ENCODE measurements at places on chromosomes 2 and 18. TPM values are rescaled to one million over a fixed set of nuclear protein-coding genes. Genes with fewer than 3 reads are reported as not detected.

The MARCO gene
- 14.8 TPM for total RNA-seq

DNA sequence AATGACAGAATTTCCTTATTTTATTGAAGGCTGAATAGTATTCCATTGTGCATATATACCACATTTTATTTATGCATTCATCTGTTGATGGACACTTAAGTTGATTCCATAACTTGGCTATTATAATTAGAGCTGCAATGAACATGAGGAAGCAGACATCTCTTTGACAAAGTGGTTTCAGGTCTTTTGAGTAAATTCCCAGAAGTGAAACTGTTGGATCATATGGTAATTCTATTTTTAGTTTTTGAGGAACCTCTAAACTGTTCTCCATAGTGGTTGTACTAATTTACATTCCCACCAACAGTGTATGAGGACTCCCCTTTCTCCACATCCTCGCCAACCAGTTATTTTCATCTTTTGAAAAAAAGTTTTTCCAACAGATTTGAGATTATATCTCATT, 77.5 kb downstream of the TMEM200C start:
- no peaks in the 10 kb centered on the region for H3K27me3 ChIP-seq
- no peaks in the 10 kb centered on the region for H3K36me3 ChIP-seq
- no peak overlapping the region for H3K27ac ChIP-seq
- H3K4me1 ChIP-seq, result no peaks in the 10 kb centered on the region
- H3K4me3 ChIP-seq, result no peak overlapping the region
- no peak for DNase-seq

GRCh38 chr2:18790509-18791171, 201.3 kb upstream of the NT5C1B start:
- H3K36me3 ChIP-seq, result no peaks in the 10 kb centered on the region
- peaks cover 7% of the 10 kb centered on the region for H3K4me1 ChIP-seq
- no peaks in the 10 kb centered on the region for H3K27me3 ChIP-seq
- no peak overlapping the region for H3K27ac ChIP-seq
- DNase-seq, result no peak

DNA sequence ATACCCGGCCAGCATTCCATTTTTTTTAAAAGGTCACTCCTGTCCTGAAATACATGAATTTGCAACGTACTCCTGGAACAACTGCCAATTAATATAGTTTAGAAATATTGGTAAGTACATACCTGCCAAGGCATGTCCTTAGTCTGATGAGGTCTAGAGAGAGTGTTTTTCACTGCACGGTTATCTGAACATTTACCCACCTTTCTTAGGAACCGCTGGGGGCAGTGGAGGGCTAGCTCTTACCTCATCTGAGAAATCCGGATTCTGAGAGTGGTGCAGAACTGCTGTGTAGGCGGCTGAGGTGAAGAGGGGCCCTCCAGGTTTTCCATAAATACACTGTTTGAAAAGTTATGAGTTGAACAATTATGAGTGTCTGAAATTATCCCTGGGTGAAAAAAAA, 133.1 kb upstream of the CCDC195 start:
- H3K27ac ChIP-seq, result no peak overlapping the region
- no peak overlapping the region for H3K4me3 ChIP-seq
- H3K4me1 ChIP-seq, result no peaks in the 10 kb centered on the region
- no peak for DNase-seq

The FMNL2 gene
- total RNA-seq, result 5.3 TPM

The PROM2 gene
- total RNA-seq, result 0.37 TPM

GRCh38 chr2:70871398-70872211, 36.0 kb upstream of the CD207 start:
- no peak overlapping the region for H3K4me3 ChIP-seq
- H3K36me3 ChIP-seq, result no peaks in the 10 kb centered on the region
- DNase-seq, result peak; percentile 87
- peaks cover 59% of the 10 kb centered on the region for H3K27me3 ChIP-seq
- H3K4me1 ChIP-seq, result no peaks in the 10 kb centered on the region

GRCh38 chr2:6067089-6067488, 374.9 kb downstream of the SOX11 start:
- H3K4me3 ChIP-seq, result no peak overlapping the region
- DNase-seq, result no peak
- no peak overlapping the region for H3K27ac ChIP-seq
- H3K4me1 ChIP-seq, result no peaks in the 10 kb centered on the region
- no peaks in the 10 kb centered on the region for H3K36me3 ChIP-seq

DNA sequence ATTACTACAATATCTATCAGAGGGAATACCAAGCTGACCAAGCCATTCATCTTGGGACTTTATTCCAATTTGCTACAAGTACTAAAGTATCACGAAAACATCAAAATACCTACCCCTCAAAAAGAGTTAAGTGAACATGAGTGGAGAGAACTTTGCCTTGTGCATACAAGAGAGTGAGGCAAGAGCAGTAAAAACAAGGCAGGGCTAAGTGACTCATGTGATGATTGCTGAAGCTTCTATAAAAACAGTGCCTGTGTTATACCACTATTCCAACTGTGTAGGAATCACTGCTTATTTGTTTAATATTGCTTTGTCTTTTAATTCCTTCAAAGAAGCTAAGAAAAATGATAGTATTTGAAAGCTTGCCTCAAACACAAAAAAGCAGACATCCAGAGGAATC, 61.2 kb downstream of the FARSB start:
- no peak for DNase-seq
- H3K27me3 ChIP-seq, result no peaks in the 10 kb centered on the region
- H3K27ac ChIP-seq, result no peak overlapping the region
- H3K4me1 ChIP-seq, result no peaks in the 10 kb centered on the region
- peaks cover 11% of the 10 kb centered on the region for H3K36me3 ChIP-seq

DNA sequence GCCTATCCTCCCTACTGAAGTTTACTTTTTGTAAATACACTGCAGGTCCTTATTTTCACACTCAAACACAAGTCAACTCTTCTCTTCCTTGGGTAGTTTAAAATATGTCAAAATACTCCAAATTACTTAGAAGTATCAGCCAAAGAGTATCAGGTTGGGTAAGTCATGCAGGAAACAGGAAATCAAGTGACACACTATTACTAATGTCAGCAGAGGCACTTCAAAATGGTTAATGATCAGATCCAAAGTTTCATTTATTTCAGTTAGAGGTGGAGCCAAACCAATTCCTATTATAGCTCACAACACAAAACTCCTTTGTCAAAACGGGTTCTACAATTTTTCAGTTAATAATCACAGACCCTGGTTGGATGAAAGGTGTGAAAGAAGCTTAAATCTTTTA, 54.2 kb downstream of the DLGAP1 start:
- H3K4me1 ChIP-seq, result no peaks in the 10 kb centered on the region
- no peak for DNase-seq
- no peaks in the 10 kb centered on the region for H3K36me3 ChIP-seq
- no peak overlapping the region for H3K4me3 ChIP-seq
- H3K27ac ChIP-seq, result no peak overlapping the region
- H3K27me3 ChIP-seq, result no peaks in the 10 kb centered on the region

- no peaks in the 10 kb centered on the region for H3K36me3 ChIP-seq
- peaks cover 3% of the 10 kb centered on the region for H3K27me3 ChIP-seq
- no peaks in the 10 kb centered on the region for H3K4me1 ChIP-seq
- no peak for DNase-seq
- no peak overlapping the region for H3K4me3 ChIP-seq
Measured at GRCh38 chr18:42657551-42657950, 457.9 kb downstream of the RIT2 start.

DNA sequence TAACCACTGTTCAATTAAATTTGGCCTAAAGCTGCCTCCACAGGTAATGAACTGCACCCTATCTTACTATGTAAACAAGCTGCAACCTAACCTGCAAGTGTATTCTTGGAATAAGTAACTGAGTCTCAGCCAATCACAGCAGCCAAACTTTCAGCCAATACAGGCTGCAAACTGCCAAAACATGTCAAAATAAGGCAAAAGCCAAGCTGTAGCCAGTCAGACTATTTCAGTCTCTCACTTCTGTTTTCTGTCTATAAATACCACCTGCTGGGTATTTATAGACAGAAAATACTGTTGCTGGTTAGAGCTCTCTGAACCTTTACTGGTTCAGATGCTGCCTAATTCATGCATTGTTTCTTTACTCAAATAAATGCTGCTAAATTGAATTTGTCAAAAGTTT, 14.3 kb downstream of the C2orf76 start:
- H3K27me3 ChIP-seq, result no peaks in the 10 kb centered on the region
- H3K4me3 ChIP-seq, result no peak overlapping the region
- no peaks in the 10 kb centered on the region for H3K36me3 ChIP-seq
- H3K4me1 ChIP-seq, result peaks cover 46% of the 10 kb centered on the region
- peak overlapping the region; percentile 2 for H3K27ac ChIP-seq

The TXNDC2 gene
- not detected for total RNA-seq

DNA sequence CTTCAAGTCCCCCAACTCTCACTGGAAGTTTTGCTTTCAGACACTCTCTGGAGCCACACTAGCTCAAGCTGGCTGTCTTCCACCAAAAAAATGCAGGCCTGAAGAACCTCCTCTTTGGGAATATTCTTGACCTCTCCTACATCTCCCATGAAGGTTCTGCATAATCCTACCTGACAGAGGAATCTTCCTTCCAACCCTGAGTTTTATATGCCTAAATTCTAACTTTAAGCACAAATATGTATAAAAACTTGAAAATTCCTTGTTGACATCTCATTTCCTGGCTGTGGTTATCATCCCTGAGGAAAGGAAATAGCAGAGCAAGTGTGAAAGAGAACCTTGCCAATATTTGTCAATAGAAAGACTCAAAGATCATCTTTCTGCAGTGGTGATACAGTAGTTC, 249.0 kb downstream of the LPIN1 start:
- H3K36me3 ChIP-seq, result no peaks in the 10 kb centered on the region
- no peak overlapping the region for H3K4me3 ChIP-seq

The SCN3A gene
- 0.58 TPM for total RNA-seq

GRCh38 chr2:216636551-216637450, 3.6 kb downstream of the IGFBP2 start:
- no peaks in the 10 kb centered on the region for H3K27me3 ChIP-seq
- no peak overlapping the region for H3K27ac ChIP-seq
- peaks cover 11% of the 10 kb centered on the region for H3K4me1 ChIP-seq
- H3K36me3 ChIP-seq, result no peaks in the 10 kb centered on the region
- H3K4me3 ChIP-seq, result peak overlapping the region; percentile 15
- DNase-seq, result no peak

GRCh38 chr2:219449609-219450008, 15.0 kb downstream of the SPEG start:
- peak; percentile 32 for DNase-seq
- H3K27ac ChIP-seq, result no peak overlapping the region
- H3K36me3 ChIP-seq, result no peaks in the 10 kb centered on the region
- no peak overlapping the region for H3K4me3 ChIP-seq

The C2orf92 gene
- total RNA-seq, result 1.9 TPM

- H3K4me3 ChIP-seq, result no peak overlapping the region
- DNase-seq, result no peak
- H3K36me3 ChIP-seq, result no peaks in the 10 kb centered on the region
- no peaks in the 10 kb centered on the region for H3K4me1 ChIP-seq
- no peak overlapping the region for H3K27ac ChIP-seq
Measured at GRCh38 chr2:228589115-228589514, 407.6 kb upstream of the SPHKAP start.

DNA sequence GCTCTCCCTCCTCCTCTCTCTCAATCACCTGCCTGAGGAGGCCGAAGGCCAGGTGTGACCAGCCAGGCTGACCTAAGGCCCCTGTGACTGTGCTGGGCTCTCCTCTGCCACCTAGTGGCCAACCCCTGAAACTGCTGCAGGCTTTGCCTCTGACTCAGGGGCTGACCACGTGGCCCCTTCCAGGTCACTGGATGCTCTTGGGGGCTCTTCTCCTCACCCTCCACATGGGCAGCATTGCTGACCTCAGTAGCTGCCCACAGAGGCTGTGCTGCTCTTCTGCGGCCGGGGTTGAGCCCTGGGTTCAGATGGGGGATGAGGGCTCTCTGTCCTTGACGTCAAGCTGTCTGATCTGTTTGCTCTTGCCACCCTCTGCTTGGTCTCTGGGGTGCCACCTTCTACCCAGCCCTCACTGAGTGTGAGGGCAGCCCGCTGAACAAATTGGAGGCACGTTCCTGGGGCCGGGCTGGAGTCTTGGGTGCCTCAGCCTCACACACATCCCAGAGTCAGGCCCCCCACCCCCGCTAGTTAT, 122.7 kb downstream of the TWIST2 start:
- H3K27ac ChIP-seq, result no peak overlapping the region
- peak; percentile 50 for DNase-seq
- no peaks in the 10 kb centered on the region for H3K4me1 ChIP-seq

- H3K27ac ChIP-seq, result no peak overlapping the region
- H3K4me1 ChIP-seq, result no peaks in the 10 kb centered on the region
- DNase-seq, result no peak
- H3K27me3 ChIP-seq, result no peaks in the 10 kb centered on the region
- no peak overlapping the region for H3K4me3 ChIP-seq
Measured at GRCh38 chr2:215949991-215950404, 63.4 kb downstream of the MREG start.

DNA sequence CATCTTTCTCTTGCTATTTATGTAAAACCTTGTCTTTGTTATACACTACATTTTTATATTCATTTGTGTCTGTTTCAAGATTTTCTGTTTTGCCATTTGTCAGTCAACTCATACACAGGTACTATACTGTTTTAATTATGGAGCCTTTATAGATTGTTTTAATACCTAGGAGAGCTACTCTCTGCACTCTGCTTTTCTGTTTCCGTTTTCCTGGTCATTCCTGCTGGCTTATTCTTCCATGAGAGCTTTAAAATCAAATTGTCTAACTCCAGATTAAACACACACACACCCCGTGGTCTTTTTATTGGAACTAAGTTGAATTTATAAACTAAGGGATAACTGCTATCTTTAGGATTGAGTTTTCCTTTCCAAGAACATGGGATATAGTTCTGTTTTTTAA, 161.2 kb downstream of the RTN4 start:
- no peak for DNase-seq
- H3K36me3 ChIP-seq, result no peaks in the 10 kb centered on the region
- H3K27me3 ChIP-seq, result no peaks in the 10 kb centered on the region
- H3K4me3 ChIP-seq, result no peak overlapping the region
- no peak overlapping the region for H3K27ac ChIP-seq
- H3K4me1 ChIP-seq, result no peaks in the 10 kb centered on the region

The DSG4 gene
- total RNA-seq, result not detected

DNA sequence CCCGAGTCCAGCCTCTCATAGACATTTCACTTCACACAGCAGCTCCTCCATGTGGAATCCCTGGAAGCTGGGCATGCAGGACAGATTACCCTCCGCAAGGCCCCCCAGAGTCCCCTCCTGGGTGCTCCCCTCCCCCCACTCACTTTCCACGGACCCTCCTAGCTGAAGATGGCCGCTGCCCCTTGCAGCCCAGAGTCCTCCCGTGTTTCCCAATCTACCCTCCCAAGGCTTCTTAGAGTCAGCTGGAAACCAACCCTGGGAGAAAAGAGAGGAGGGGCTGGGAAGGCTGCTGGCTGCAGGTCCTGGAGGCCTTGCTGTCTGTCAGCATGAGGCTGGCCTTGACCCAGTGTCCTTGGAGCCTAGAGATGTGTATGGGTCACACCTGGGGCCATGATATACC, 49.0 kb upstream of the HAAO start:
- no peak overlapping the region for H3K4me3 ChIP-seq
- no peak overlapping the region for H3K27ac ChIP-seq
- H3K4me1 ChIP-seq, result no peaks in the 10 kb centered on the region

All from heart left ventricle (tissue), 16 donors.